ENCODE measurements at places on chromosomes 2 and 18.

DNA sequence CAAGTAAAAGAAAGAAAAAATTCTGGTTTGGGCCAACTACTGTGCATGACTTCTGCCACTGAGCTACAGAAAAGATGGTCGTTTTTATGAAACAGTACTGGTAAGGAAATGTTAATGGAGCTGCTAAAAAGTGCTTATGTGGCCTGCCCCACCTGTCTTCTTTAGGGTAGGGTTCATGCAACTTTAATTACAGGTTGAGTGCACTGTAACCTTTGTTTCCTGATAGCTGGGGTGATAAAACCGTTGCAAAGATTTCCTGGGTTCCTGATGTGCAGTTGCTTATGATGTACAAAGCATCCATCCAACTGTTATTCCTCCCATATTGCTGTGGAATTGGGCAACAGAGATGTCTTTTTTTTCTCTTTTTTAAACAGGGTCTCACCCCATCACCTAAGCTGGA is 34.3 kb upstream of the PUM2 start:
- no peak for DNase-seq

DNA sequence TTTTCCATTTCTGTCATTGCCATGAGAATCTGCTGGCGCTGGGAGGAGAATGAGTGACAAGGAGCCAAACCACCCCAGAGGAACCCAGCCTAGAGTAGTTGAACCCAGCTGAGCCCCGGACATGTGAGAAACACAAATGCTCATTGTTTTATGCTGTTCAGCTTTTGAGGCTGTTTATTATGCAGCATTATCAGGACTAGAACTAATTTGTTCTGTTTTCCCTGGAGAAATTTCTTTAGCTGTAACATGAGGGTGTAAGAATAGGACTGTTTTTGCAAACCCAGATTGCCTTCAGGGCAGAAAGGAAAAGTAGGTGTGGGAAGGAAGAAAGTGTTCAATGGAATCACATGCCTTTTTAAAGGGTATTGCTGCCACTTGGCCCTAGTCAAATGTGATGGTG is 28.5 kb upstream of the DOCK10 start:
- DNase-seq = no peak

- no peak for DNase-seq
Observed at GRCh38 chr2:27922842-27923241, 32.3 kb downstream of the BABAM2 start.

DNA sequence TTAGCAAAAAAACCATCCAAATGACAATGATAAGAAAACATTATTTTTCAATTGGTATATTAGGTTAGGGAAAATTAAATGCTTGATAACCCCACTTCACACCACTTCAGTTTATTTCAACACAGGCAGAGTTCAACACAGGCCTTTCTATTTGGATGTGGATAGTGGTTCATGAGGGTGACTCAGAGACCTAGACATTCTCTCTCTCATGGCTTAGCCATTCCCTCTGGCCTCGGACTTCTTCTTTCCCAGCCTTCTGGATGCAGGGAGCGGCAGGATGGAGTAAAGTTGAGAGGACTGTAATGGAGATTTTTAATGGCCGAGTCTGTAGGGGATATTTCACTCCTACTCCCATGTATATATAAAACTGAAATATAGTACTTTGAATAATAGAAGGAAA is 109.7 kb downstream of the CTNNA2 start:
- DNase-seq = no peak

DNA sequence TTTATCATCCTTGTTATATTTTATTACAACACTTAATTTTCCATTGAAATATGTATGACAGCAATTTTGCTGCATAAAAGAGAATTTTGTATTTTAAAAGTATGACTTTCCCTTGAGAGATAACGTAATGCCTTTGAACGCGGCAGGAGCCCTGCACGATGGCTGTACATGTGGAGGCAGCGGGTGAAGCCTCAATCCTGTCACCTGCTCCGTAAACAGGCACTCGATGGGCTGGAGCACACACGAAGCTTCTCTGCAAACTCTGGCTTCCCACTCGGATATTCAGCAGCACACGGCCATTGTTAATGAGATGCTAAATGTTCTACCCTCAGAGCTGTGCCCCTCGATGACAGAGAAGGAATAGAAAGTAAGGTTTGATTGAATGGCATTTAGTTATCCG is 184.4 kb downstream of the RTP5 start:
- DNase-seq = no peak

DNA sequence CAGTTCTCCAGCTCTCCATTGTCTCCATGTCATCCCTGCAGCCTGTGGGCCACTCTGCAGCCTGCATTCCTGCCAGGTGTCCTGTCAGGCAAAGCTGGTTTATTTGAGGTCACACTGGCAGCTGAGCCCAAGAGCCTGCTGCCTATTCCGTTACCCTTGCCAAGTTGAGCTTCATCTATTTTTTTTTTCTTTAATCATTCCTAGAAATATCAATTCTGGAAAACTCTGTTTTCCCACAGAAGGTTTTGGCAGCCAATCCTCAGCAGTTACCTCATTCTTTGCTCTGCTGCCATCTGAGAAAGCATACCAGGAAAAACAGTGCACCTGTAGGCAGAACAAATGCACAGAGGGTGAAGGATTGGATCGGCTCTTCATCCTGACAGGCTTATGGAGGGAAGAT is 411.0 kb upstream of the ACVR2A start:
- DNase-seq = no peak

Data from stimulated activated CD8-positive, alpha-beta memory T cell treated with anti-CD3 and anti-CD28 coated beads, Interleukin-2, amount 100 ng/mL, for 1 hour (primary cell).